ENCODE measurements at places on chromosomes 5 and 9. TPM values are rescaled to one million over a fixed set of nuclear protein-coding genes. Genes with fewer than 3 reads are reported as not detected.

The POLK gene
- total RNA-seq, result 31.6 TPM

The CDH18 gene
- 1.8 TPM for total RNA-seq

The ZNF367 gene
- total RNA-seq, result 6.2 TPM

The NR2F1-AS1 gene
- 17.7 TPM for total RNA-seq

The TPM2 gene
- total RNA-seq, result 40.7 TPM

The SEMA5A gene
- total RNA-seq, result 4.7 TPM

The TAF11L4 gene
- not detected for total RNA-seq

The FCN2 gene
- total RNA-seq, result not detected

The GNA14 gene
- total RNA-seq, result not detected

The HMGXB3 gene
- total RNA-seq, result 33.7 TPM

The ITGA1 gene
- 2.7 TPM for total RNA-seq

Data from NCI-H460 (cell line).